ENCODE measurements at places on chromosomes 4 and X.

DNA sequence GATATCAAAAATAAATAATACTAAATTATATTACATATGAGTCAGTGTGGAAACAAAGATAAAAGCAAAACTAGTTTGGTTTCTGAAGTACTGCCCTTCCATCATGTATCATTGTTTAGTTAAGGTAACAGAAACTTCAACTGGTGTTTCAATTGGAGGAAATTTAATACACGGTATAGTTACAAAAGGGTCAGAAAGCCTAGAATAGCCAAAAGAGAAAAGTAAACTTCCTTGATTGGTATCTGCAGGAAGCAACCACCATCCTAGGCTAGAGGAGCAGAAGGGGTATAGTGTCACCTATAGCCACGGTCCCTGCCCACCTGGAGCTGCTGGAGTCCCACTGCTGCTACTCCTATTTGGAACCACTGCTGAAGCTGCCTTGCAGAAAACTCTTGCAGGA is 185.6 kb downstream of the SLC7A11 start:
- no peak for DNase-seq

GRCh38 chrX:47498411-47498810 is 15.4 kb upstream of the ZNF41 start:
- DNase-seq = no peak

- DNase-seq = no peak
These were observed 72.3 kb downstream of the PRKG2 start for GRCh38 chr4:81142744-81143143.

GRCh38 chr4:71540749-71541269 is 202.0 kb downstream of the SLC4A4 start:
- DNase-seq = no peak

GRCh38 chrX:64642482-64642881 is 247.2 kb upstream of the MTMR8 start:
- no peak for DNase-seq

- no peak for DNase-seq
These were observed 25.7 kb upstream of the CSF2RA start for GRCh38 chrX:1242891-1243402.

- no peak for DNase-seq
These were observed 13.6 kb upstream of the NAT8L start for GRCh38 chr4:2045518-2045951.

- peak; percentile 50 for DNase-seq
These were observed 352.9 kb downstream of the RAPGEF2 start for GRCh38 chr4:159455675-159456237.

GRCh38 chrX:53227224-53227765 is 2.3 kb upstream of the KDM5C start:
- no peak for DNase-seq

- DNase-seq = no peak
These were observed 133.0 kb upstream of the TMLHE start for GRCh38 chrX:155745792-155746191.

GRCh38 chrX:134712272-134712671 is 54.0 kb upstream of the PLAC1 start:
- DNase-seq = no peak

DNA sequence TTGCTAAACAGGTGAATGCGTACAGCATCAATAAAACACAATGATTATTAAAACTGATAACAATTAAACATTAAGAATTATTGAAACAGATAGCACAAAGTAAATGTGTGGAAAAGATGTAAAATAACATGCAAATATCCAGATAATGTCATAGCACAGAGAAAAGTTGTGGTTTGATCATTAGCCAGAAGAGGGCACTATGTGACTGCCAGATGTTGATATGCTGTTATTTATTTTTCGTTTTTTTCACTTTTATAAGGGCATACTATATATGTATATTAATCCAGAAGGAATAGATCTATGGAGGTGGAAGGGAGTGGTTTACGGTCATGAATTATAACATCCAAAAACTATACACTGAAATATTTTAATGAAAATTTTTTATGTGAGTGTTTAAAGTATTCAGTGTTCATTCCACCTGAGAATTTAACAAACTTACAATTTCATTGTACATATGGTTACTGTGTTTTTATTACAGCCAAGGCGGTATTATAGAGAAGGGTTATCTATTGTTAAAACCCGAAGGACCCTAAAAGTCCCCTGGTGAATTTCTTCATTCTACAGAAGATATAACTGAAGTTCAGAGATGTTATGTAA is 211.9 kb upstream of the UGT8 start:
- peak; percentile 84 for DNase-seq

GRCh38 chr4:153764601-153765368 is 5.0 kb upstream of the RNF175 start:
- no peak for DNase-seq

GRCh38 chr4:128475597-128475996 is 188.0 kb upstream of the PGRMC2 start:
- no peak for DNase-seq

- no peak for DNase-seq
These were observed 10.4 kb upstream of the MAEA start for GRCh38 chr4:1279253-1279652.

Data from spinal cord (tissue), 10 donors.